ENCODE measurements at places on chromosomes 6 and 20.

GRCh38 chr6:95572098-95572497 is 5.2 kb upstream of the MANEA start:
- no peak for DNase-seq

DNA sequence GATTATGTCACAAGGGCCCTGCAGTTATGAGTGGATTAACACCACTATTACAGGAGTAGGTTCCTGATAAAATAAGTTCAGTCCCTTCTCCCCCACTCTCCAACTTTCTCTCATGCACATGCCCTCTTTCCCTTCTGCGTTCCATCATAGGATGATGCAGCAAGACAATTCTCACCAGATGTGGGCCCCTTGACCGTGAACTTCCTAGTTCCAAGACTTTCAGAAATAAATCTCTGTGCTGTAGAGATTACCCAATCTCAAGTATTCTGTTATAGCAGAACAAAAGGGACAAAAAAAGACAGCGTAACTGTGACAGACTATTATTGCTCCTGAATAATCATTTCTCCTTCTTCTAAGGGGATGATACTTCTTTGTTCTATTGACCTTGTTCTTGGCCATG is 33.8 kb upstream of the TMEM244 start:
- no peak for DNase-seq

GRCh38 chr20:4131911-4132310 is 116.6 kb upstream of the RNF24 start:
- DNase-seq = no peak

GRCh38 chr20:19049514-19049913 is 162.9 kb upstream of the SLC24A3 start:
- no peak for DNase-seq

DNA sequence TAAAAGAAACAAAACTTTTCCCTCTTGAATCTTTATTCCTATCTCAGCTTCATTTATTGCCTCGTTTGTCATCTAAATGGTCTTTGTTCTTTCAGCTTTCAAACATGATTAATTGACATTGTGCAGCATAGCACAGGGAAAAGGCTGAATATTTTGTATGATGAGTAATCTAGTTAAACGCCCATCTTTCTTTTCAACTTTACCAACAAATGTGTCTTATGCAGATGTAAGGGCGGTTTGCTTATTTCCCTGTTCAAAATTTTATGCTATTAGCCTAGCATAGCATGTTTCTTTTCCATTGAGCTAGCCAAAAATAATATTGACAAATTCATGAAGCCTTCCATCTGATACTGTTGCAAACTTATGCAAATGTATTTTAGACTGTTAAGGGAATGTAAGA is 176.4 kb upstream of the AKAP12 start:
- peak; percentile 43 for DNase-seq

- DNase-seq = no peak
These were observed 8.6 kb upstream of the NKAIN4 start for GRCh38 chr20:63262836-63263235.

DNA sequence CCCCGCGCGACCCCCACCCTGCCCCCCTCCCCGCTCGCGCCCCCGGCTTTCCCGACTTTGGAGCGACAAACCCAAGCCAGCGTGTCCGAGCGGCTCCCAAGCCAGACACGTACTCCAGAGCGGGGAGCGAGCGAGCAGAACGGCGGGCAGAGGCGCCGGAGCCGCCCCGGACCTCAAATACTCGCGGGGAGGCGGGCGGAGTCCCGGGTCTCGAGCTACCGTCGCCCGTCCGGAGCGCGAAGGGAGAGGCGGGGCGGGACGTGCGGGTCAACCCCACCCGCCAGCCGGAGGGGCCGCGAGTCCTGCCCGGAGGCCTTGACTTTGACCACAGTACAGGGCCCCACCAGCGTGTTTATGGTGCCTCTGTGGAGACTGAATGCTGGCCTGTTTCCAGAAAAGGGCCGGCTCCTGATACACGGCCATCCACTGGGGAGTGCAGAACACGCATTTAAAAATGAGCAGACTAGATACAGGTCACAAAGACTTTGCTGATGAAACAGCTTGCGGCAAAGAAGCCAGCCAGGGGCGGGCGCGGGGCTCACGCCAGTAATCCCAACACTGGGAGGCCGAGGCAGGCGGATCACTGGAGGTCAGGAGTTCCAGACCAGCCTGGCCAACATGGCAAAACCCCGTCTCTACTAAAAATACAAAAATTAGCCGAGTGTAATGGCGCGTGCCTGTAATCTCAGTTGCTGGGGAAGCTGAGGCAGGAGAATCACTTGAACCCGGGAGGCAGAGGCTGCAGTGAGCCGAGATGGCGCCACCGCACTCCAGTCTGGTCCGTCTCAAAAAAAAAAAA is at the start of gene SERPINB6:
Gene SERPINB6, minus strand, starts transcription at position 148 of the 799 bp plus-strand sequence. CDS start 12,235 bp downstream, outside the sequence.
- peak; percentile 61 for DNase-seq

GRCh38 chr6:13427801-13428582 is 59.4 kb downstream of the GFOD1 start:
- no peak for DNase-seq

- no peak for DNase-seq
These were observed 195.7 kb downstream of the COL19A1 start for GRCh38 chr6:70062010-70062409.

DNA sequence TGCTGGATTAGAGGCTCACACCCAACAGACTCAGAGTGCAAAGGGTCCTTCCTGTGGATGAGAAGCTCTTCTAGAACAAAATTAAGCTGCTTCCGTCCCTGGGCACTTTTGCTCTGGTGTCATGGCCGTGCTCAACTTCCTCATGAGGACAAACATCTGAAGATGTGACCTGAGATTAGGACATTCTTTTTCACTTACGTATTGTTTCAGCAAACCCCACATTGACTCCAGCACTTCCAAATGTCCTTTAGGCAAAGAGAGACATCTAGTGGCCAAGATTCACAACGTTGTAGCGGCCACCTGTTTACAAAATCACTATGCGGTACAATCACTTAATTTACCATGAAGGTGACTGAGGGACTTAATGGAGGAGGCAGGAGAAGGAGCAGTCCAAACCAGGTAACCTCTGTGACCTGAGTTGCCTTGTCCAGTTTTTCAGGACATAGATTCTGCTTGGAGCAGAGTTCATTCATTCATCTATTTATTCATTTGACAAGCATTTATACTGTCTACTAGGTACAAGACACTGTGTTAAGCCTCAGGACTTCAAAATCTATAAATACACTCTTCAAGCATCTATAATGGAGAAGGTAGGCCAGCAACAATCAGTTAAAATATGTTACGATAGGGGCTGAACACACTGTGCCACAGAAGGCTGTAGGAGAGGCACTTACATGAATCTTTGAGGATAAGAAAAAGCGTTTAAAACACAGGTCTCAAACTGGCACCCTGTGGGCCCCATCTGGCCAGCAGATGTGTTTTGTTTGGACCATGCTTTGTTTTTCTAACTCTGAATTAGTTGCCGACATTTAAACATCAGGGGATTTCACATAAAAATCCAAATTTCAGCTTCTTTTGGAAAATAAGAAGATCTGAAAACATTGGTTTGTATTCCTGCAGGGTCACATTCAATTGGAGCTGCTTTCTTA is 5.6 kb upstream of the ADGRF1 start:
- DNase-seq = peak; percentile 57

DNA sequence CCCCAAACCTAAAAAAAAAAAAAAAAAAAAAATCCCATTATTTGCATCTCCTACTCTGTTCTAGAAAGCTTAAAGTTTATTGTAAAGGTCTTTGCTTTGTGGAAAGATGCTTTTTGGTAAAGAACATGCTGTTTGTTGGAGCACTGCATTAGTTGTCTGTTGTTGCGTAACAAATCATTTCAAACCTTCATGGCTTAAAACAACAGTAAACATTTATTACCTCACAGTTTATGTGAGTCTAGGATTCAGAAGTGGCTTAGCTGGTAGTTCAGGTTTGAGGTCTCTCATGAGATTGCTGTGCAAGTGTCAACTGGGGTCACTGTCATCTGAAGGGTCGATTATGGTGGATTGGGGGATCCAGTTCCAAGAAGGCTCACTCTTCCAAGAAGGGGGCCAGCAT is 155.2 kb upstream of the ZFP64 start:
- DNase-seq = no peak

- DNase-seq = no peak
These were observed 164.0 kb upstream of the ZNF337 start for GRCh38 chr20:25860531-25861150.

DNA sequence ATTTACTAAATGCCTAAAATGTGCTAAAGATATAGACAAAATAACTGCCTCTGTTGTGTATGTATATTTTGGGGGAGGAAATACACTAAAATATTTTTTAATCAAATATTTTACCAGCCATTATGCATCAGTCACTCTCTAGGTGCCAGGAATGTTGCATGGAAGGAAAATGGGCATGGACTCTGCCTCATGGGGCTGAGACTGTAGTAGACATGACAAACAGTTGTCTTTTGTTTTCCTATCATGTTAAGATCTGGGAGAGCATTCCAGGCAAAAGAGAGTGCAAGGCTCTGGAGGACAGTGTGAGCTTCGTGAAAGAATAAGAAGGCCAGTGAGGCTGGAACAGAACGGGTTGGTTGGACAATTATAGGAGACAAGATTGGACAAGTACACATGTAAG is 26.5 kb downstream of the HLA-DOB start:
- no peak for DNase-seq

DNA sequence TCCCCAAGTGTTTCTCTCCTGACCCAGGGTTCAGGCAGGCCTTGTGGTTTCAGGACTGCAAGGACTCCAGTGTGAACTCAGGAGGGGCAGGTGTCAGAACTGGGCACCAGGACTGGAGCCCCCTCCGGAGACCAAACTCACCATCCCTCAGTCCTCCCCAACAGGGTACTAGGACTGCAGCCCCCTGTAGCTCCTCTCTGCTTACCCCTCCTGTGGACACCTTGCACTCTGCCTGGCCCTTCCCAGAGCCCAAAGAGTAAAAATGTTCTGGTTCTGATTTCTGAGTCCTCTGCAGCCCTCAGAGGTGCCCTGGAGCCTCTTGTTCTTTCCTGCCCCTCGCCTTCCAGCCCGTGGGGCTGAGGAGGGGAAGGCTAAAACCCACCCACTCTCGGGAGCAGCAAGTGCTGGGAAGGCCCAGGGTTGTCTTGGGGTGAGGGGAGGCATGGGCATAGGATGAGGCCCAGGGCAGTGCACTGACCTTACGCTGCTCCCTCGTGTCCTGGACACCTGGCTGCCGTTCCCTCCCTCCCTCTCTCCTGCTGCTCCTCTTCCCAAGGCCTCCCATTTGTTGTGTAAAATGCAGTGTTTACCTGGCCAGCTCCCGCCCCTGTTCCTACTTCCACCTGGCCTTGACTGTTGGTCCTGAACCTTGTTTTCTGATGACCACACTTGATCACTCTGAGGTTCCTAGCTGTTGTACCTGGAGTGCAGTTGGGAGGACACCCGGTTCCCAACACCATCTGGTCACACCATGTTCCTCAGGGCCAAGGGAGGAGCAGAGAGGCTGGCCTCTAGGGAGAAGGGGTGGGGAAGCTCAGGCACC is 9.9 kb downstream of the CNPY3 start:
- no peak for DNase-seq
